Neuronal stem cell (in vitro differentiated cells): ENCODE measurements at places on chromosomes 1 and 21.

GRCh38 chr1:17710889-17711576 lies 44.1 kb upstream of the ACTL8 start:
- DNase-seq = no peak

GRCh38 chr1:5390504-5390903 lies 601.7 kb downstream of the NPHP4 start:
- no peak for DNase-seq

DNA sequence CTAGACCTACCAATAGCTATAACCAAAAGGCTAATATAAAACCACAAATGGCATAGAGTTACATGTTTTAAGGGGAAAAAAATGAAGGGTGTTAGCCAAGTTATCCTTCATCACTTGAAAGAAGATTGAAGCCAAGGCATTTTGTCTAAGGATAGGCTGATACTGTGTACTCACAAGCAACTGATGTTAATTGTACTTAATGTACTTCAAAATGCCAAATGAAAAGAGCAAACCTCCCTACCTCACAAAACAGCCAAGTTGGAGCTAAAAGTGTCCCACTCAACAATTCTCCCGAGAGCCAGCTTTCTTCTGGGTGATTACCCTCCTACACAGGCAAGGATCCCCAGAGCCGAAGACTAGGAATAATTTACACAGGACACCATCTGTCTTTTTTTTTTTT lies 4.4 kb upstream of the IGSF3 start:
- DNase-seq = no peak

DNA sequence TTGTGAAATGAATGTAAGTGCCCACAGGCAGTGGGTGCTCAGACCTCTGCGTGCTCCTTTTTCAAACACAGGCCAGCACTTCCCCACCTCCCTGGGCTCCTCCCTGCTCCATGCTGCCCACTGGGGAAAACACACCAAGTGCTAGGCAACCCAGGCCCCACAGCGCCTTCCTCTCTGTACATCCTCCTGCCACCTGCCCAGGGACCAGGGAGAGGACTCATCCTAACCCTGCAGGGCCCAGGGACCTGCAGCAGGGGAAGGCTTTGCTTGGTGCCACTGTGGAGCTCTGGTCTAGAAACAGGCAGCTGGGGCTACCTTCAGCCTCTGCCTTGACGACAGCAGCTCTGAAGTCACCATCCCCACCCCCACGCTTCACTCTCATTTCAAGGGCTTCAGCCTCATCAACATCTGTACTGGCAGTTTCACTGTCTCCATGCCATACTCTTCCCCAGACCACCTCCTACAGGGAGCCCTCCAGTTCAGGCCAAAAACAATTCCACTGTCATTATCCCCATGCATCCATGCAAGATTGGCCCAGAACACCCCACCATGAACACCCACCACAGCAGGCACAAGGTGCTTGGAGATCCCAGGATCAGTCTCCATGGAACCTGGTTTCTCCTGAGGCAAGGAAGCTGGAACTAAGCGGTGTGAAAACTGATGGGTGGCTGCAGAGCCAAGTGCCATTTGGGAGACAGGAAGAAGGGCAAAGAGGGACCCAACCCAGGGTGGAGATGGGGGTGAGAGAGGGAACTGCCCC lies 1.1 kb downstream of the IGSF8 start:
- DNase-seq = no peak

DNA sequence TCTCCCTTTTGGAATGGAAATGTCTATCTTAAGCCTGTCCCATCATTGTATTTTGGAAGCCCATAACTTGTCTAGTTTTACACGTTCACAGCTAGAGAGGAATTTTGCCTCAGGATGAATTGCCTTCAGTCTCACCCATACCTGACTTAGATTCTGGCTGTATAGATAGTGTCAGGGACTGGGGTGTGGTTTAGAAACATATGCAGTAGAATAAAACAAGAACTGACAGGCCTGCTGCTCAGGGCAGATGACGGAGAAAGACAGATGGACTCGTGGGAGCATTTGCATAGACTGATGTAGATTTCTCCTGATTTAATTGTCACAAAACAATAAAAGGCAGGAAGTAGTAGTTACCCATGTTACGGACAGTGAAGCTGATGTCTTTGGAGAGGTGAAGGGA lies 166.7 kb downstream of the UCK2 start:
- DNase-seq = no peak

- DNase-seq = no peak
These were observed 50.6 kb upstream of the LAPTM5 start for GRCh38 chr1:30808067-30808662.

GRCh38 chr1:207268337-207268736 lies 53.1 kb upstream of the CD55 start:
- no peak for DNase-seq

DNA sequence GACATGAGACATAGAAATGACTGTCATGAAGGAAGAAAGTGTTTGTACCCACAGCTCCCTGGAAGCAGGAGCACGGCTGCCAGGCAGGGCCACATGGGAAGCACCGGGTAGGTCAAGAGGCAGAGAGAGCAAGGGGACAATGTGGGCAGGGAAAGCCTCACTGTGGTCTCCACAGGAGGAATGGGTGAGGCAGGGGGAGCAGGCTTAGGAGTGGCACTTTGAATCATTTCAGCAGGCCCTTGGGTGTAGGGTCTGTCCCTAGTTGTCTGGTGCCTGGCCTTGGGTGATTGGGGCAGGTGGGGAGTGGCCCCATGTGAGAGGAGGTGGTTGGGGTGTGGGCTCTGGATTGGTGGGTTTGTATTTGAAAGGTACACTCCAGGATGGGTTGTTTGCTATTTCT lies 83.9 kb downstream of the PCBP3 start:
- no peak for DNase-seq

DNA sequence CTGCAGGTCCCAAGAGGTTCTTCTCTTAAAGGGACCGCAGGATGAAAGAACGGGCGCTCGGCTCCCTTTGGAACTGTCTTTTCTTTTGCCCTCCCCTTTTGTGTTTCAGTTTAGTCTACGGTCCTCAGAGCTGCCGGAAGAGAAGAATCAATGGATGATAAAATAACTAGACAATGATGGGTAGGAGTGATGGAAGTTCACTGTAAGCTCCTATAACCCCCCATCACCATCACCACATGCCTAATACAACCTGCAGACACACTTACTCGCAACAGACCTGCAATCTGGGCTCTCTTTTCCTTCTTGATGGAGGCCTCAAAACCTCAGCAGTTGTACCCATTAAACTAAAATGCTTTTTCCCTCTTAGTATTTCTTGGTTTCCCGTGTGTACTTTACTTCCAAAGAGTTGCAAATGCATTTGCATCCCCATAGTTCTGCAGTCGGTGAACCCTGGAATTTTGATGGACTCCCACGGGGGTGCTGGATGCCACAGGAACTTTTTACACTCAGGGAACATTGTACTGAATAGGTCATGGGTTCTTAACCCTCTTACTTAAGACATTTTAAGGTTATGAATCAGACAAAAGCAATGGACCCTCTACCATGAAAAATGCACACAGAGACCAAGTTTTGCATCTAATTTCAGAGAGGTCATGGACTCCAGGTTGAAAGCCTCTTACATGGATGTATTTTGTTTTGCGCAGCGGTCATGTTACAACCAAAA lies 633 bp upstream of the RFX5 start:
- no peak for DNase-seq

DNA sequence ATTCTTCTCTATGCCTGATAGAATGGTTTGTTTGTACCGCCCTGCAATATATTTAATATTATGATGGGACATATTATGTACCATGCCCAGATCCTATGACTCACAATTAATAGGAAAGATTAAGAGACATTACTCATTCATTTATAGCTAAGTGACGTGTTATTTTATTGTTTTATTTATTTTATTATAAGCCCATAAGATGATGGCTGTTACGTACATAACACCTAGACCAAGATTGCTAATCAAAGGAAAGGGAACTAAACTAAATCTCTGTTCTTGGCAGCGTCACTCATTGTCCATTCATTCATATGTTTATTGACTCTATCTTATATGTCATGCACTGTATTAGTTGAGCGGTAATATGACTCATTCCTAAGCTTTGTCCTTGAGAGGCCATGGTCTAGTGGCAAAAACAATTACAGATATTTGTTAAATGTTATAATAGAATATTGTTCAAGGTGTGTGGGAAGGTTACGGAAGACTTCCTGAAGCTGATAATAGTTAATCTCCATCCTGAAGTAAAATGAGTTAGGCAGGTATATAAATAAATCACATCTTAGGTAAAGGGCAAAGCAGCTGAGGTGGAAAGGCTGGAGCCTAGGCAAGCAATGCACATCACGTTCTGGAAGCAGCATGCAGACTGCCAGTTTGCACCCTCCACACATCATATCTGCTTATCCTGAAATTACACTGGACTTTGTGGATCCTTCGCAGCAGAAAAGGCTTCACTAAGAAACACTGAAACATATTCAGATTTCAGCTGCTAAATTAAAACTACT lies 16.6 kb upstream of the CD55 start:
- DNase-seq = no peak

- DNase-seq = peak; percentile 59
These were observed 285.3 kb downstream of the CAMTA1 start for GRCh38 chr1:7070389-7071029.

GRCh38 chr1:147647796-147648633 lies 22.3 kb downstream of the ACP6 start:
- no peak for DNase-seq

DNA sequence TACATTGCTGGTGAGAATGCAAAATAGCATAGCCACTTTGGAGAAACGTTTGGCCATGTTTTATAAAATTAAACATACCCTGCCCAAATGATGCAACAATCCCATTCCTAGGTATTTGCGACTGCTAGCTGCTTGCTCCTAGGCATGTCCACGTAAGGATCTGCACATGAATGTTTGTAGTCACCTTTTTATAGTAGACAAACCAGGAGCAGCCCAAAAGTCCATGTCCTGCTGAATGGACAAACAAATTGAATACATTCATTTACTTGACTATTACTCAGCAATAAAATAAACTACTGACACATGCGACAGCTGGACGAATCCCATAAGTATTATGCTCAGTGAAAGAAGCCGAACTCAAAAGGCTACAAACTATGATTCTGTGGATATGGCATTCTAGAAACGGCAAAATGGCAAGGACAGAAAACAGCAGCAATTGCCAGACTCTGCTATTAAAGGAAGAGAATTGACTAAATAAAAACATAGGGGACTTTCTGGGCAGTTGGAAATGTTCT lies 161.9 kb upstream of the GALNT2 start:
- DNase-seq = no peak

GRCh38 chr1:90706437-90707362 lies 10.4 kb downstream of the BARHL2 start:
- no peak for DNase-seq

DNA sequence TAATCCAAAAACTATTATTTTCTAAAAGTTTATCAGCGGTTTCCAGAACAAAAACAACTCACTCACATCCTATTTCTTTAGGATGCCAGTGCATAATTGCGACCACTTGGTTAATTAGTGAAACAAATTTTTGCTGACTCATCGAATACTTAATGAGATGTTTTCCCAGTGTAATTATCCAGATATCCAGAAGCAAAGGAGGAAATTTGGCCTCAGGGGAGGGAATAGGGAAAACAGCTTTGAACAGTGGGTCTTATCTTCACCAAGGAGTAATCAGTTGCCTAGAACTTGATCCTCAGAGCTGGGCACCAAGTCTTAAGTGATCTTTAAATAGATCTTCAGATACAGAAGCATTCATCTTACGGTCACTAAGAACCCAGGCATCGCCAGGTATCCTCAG lies 24.3 kb downstream of the STYXL2 start:
- DNase-seq = no peak

- no peak for DNase-seq
These were observed 34.4 kb upstream of the ZNF648 start for GRCh38 chr1:182095946-182096345.

GRCh38 chr1:80593197-80593596 lies 1207.5 kb upstream of the ADGRL2 start:
- DNase-seq = no peak

GRCh38 chr1:19445417-19446342 lies 39.7 kb downstream of the CAPZB start:
- DNase-seq = no peak

DNA sequence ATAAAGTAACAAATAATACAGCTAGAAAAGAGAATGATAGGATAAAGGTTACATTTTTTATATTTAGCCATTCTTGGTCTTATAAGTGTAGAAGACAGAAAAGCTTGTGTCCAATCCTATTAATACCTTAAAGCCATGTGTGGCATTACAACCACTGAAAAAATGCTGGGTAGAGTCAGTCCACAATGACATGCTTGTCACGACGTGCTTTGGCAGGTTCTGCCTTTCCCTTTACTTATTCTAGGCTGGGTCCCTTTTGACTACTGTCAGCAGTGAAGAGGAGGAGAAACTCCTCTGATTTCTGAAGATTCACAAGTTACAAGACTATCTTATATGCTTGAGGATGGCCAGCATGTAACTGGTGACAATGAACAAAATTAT lies 14.6 kb upstream of the AIM2 start:
- DNase-seq = no peak

GRCh38 chr1:41293779-41294178 lies 51.7 kb upstream of the SCMH1 start:
- no peak for DNase-seq

DNA sequence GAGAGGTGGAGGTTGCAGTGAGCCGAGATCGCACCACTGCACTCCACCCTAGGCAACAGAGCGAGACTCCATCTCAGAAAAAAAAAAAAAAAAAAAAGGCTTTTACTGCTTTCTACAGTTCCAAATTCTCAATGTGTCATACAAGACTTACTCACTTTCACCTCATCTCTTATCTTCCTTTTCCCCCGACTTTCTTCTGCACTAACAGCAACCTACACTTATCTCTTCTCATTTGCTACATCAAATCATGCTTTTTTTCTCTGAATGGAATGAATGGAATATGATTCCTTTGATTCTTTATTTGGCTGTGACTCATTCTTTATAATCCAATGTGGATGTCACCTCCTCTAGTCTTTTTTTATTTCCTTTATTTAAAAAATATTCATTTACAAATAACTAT lies 168.4 kb upstream of the DMRTA2 start:
- no peak for DNase-seq

DNA sequence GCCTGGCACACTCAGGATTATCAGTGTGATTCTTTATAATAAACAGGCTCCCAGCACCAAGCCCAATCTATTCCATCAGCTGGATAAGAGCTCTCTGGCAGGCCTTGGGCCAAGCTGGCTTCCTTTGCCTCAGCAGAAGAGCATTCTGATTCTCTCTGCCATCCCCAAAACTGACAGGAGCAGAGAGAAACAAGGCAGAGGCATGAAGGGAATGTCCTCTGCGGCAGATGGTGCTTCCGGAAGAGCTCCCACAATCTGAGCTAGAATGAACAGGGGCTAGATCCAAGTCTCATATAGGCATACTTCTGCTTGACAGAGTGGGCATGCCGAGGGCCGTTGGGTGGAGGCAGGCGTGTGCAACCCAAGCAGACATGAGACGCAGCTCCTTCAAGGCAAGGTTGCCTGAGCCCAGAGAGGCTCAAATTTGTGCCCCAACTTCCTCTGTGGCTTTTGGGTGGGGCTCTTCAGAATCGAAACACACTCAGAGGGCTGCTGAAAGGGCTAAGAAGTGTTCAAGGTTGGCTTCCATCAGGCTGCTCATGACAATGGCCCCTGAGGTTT lies 4.0 kb downstream of the CAPN2 start:
- DNase-seq = no peak
